ENCODE measurements at places on chromosomes 7 and 10. TPM values are rescaled to one million over a fixed set of nuclear protein-coding genes. Genes with fewer than 3 reads are reported as not detected.

DNA sequence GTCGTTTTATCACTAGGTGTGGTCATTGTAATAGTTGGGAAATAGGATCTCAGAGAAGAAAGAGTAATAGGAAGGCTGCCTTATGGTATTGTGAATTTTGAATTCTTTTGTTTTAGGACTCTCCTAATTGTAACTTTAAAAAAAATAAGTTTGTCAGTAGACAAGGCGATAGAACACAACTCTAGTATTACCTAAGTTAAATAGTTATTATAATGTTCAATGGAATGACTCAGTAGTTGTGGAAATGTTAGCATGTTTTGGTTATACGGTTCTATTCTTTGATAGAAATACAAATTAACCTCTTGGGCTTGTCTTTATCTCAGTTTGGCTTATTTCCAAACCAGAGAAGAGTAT lies 1.4 kb downstream of the DNAH11 start:
- DNase-seq: no peak
- no peaks in the 10 kb centered on the region for H3K36me3 ChIP-seq
- peaks cover 74% of the 10 kb centered on the region for H3K27me3 ChIP-seq
- peaks cover 10% of the 10 kb centered on the region for H3K4me1 ChIP-seq

- no peak overlapping the region for H3K4me3 ChIP-seq
- no peak overlapping the region for H3K27ac ChIP-seq
- no peak for DNase-seq
- no peaks in the 10 kb centered on the region for H3K27me3 ChIP-seq
- H3K4me1 ChIP-seq: peaks cover 14% of the 10 kb centered on the region
- peaks cover 49% of the 10 kb centered on the region for H3K36me3 ChIP-seq
These were observed 14.3 kb downstream of the BPGM start for GRCh38 chr7:134660961-134661376.

DNA sequence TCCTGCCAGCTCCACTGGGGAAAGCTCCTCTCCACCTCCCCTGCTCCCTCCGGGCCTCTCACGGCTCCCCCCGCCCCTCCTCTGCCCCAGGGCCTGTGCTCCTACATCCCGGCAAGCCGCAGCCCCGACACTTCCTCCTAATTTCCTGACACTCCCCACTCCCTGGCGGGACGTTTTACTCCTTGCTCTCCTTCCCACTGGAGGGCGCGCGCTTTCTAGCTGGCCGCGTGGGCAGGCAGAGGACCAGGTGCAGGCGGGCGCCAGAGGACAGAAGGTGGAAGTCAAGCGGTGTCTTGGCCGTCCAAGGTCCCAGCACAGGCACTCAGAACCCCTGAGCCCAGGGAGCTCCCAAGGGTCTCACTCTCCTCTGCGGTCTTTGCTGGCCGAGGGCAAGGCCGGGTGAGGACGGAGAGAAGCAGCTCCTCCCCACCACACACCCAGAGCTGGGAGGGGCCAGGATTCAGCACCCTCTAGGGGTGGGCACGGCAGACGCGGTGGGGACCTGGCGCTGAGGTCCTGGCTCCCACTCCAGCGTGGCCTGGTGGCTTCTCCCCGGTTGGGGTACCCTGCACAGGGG lies 19.1 kb downstream of the ADAM8 start:
- DNase-seq: no peak
- no peaks in the 10 kb centered on the region for H3K27me3 ChIP-seq

Gene OR2A12
- total RNA-seq: not detected

Gene PLEKHA1
- 7.2 TPM for total RNA-seq

Gene TFEC
- total RNA-seq: 1.2 TPM

Gene TAS2R4
- total RNA-seq: 0.49 TPM

Gene CALCR
- total RNA-seq: not detected

Data from activated CD8-positive, alpha-beta memory T cell treated with anti-CD3 and anti-CD28 coated beads, Interleukin-2, amount 10 ng/mL, durations not matched to agents 7 days and 5 days (primary cell).